ENCODE measurements at places on chromosomes 2 and 18.

- no peak for DNase-seq
These were observed 16.3 kb upstream of the GPR39 start for GRCh38 chr2:132400169-132400900.

DNA sequence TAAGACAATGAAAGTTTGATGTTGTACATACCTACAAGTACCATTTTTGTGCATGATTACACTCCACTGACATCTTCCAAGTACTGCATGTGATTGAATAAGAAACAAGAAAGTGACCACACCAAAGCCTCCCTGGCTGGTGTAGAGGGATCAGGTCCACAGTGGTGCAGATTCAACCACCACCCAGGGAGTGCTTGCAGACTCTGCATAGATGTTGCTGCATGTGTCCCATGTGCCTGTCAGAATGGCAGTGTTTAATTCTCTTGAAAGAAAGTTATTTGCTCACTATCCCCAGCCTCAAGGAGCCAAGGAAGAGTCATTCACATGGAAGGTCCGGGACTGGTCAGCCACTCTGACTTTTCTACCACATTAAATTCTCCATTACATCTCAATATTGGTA is 114.5 kb downstream of the MMADHC start:
- DNase-seq = no peak

DNA sequence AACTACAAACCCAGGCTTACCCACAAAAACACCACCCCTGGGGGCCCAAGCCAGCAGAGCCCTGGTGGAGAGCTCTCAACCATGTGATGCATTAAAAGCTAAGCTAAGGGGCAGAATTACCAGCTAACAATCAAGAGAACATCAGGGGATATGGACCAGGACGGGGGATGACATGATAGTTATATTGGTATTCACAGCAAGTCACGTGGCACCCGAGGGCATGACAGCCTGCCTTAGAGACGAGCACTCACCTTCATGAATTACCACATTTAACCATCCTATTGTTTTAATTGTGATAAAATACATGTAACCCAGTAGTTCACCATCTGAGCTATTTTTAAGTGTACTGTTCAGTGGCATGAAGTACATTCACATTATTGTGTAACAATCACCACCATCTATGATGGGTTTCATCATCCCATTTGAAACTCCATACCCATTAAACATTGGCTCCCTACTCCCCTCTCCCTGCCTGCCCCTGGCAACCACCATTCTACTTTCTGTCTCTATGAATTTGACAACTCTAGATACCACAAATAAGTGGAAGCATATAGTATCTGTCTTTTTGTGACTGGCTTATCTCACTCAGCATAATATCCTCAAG is 245.6 kb downstream of the ANAPC1 start:
- no peak for DNase-seq

DNA sequence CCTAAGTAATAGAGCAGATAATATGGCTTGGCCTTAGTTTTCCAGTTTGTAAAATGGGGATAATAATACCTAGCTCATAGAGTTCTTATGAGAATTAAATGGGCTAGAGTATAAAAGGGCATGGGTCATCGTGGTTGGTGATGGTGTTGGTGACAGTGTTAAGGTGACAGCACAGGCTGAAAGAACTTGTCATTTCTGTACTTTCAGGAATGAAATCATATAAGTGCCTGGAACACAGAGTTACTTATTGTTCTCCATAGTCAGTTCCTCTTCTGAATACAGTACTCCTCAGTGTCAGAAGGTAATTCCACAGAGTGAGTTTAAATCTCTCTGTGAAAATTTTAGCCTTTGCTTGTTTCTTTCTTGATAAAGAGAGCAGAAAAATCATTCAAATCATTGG is 42.4 kb downstream of the KIF5C start:
- no peak for DNase-seq

DNA sequence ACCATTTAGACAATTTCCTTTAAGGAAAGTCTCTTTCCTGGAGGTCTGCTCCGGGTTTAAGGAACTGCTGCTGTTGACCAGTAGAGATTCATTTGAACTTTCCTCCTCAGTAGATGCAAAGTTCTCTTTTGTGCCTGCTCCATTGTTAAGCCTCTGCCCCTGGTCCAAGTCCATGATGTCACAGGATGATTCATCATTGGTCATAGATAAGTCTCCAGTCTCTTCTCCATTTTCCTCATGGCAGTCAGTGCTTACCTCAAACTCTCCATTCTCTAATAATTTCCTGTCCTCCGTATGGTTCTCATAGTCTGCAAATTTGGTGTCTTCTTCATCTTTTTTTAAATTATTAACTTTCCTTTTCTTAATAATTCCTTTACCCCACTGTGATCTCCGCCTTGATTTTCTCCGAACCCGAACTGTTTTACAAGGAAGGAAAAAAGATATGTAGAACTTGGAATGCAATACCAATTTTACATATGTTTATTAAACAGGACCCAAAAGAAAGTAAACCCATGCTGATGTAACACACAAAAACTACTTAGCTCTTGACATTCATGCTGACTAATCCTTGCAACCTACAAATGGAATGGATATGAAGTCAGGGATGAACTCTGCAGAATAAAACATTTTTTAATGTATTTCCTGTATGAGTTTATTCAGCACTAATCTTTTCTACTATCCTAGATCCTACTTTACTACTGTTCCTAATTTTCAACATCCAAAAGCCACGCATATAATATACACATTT is 169.1 kb downstream of the ATAD2B start:
- DNase-seq = no peak

GRCh38 chr2:212223696-212224095 is 314.9 kb downstream of the ERBB4 start:
- DNase-seq = no peak

DNA sequence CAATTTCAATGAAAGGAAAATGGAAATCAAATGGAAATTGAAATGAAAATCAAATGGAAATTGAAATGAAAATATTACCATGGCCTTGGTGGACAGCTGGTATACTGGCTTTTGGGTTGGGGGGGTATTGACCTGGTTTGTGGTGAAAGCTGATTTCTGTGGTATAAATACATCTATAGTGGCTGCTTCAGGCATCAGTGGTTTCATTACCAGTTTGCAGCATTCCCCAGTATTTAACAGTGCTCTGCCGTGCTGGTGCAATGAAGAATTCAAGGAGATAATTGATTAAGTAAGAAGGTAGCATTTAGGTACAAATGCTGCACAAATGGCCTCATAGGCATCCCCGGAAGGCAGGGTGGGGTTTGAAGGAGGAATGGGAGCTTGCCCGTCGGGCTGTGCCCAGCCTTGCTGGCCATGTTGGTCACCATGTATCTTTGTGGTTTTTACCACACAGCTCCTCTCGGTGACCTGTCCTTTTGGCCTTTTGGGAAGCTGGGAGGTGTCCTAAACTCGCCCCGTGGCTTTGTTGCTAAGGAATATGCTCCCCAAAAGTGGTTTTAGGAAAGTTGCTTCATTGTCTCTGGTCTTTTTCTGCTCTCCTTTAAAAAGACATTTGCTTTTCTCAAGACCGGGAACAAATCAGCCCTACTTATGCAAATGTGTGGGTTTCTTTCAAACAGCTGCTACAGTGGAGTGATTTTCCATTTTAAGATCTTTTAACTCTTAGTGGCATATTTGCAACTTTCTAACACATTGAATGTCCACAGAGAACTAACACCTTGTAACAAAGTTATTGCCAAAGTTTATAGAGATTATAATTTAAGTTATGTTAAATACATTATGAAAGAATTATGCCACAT is 28.6 kb downstream of the SNTG2 start:
- no peak for DNase-seq

DNA sequence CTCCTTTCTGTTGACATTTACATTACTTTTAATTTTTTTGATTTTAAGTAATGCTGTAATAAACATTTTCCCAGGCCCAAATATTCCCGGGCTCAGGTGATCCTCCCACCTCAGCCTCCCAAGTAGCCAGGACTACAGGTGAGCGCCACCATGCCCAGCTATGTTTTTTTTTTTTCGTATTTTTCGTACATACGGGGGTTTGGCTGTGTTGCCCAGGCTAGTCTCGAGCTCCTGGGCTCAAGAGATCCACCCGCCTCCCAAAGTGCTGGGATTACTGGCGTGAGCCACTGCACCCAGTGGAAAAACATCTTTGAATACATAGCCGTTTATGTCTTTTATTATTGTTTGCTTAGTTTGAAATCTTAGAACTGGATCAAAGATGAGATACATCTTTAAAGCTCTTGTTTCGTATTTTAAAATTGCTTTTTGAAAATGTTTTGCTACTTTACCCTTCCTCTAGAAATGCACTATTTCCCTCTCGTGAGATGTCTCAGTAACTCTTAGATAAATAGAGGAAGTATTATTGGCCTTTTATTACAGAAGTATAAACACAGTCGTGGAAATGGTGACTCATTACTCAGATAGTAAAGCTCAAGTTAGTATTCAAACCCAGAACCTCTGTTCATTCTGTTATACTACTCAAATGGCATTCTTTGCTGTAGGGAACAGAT is 2.4 kb downstream of the SMCHD1 start:
- DNase-seq = no peak

GRCh38 chr2:25127646-25128045 is 40.7 kb downstream of the POMC start:
- no peak for DNase-seq

DNA sequence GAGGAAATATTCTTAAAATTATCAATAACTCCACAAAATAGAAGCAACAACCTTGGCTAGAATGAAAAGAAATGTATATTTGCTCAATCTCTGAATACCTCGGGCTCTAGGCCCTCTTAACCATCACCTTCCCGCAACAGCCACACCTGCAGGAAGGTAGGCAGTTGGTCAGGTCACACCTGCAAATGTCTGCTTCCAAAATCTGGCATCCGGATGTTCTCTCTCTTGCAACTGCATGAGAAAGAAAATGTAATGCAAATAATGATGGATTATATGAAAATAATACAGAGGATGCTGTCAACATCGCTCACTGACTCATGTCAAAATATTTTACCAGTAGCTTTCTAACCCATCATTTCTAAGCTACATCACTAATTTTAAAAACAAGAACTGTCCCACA is 148.3 kb downstream of the SATB2 start:
- no peak for DNase-seq

DNA sequence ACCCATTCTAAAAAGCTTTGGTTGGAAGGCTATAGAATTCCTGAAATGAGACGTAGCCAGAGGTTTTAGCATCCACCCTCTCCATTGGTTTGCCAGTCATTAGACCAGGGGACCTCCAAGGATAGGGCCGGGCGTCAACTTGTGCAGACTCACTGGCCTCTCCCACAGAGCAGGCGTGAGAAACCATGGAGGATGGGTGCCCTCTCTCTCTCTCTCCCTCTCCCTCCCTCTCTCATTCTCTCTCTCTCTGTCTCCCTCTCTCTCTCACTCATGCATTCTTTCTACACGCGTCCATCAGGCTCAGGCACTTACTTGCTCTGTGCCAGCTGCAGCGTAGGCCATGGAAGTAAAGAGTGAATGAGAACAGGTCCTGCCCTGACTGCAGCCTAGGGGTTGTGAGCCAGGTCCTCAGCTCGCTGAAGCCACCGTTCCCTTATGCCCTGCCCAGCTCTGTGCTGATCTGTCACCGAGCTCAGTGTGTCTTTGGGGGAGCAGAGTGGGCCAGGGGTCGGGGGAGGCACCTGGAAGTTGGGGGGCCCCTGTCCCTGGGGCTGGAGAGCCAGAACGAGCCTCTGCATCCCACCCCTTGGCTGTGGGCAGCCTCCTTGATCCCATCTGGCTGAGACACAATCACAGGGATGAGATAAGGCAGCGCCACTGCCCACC is 304.4 kb upstream of the HS6ST1 start:
- no peak for DNase-seq

- DNase-seq = no peak
These were observed 43.9 kb upstream of the B3GNT2 start for GRCh38 chr2:62152000-62152399.

GRCh38 chr18:65751155-65752085 is 608 bp downstream of the CDH7 start:
- no peak for DNase-seq

DNA sequence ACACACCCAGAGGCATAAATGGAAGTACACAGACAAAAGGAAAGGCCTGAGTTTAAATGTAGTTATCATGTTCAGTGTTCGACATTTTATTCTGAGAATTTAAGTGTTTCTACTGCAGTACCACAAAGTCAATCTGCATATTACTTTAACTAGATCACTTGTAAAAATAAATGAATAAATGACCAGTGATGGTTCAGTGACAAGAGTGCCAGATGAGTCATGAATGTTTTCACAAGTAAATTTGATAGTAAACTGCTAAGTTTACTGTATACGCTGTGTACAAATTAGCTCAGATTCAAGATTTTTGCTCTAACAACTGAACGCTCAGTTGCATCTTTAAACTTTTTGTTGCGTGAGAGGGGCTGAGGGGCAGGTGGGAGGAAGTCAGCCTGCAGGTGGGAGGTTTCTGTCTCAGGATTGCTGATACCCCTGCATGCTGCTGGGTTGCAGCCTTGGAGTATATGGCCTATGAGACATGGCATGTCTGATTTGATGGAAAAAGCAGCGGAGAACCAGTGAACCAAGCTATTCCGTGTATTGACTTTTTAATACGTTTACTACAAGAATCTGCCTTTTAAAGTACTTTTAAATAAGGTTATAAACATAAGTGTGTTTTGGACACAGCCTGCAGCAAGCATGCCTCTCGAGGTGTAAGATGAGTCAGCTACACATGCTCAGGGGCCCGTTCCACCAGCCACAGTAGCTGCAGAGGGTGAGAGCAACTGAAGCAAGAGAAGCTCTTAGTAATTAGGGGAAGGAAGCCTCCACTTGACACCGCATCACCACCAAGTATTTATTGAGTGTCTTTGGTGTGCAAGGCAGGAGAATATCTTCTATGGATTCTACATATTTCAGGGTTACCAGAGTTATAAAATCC is 245.1 kb downstream of the NEDD4L start:
- DNase-seq = no peak

- no peak for DNase-seq
These were observed 2.5 kb upstream of the HS6ST1 start for GRCh38 chr2:128320906-128321771.

- DNase-seq = no peak
These were observed 86.8 kb downstream of the EML6 start for GRCh38 chr2:54810246-54810645.

DNA sequence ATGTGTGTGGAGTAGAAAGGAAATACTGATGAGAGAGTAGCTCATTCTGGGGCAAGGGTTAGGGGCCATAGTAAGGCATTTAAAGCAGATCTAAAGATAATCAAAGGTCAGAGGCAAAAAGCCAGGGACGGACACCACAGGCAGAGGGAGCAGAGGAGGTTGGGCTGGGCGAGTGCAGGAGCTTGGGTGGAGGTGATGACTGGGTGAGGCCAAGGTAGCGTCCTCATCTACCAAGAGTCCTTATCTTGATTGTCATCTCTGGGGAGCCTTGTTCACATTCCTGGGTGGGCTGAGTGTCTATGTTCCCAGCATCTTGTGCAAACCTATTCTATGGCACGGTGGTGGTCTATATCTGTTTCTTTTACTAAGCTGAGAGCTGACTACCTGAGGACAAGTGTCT is 26.1 kb upstream of the SAG start:
- no peak for DNase-seq

GRCh38 chr2:25204190-25204838 is 35.9 kb upstream of the POMC start:
- DNase-seq = no peak

GRCh38 chr18:37705016-37705415 is 139.4 kb upstream of the CELF4 start:
- no peak for DNase-seq

GRCh38 chr2:20687260-20687832 is 20.4 kb downstream of the GDF7 start:
- no peak for DNase-seq
